Glomerular endothelial cell (primary cell): ENCODE measurements at places on chromosomes 3 and 15. TPM values are rescaled to one million over a fixed set of nuclear protein-coding genes. Genes with fewer than 3 reads are reported as not detected.

- no peak for DNase-seq
Measured at GRCh38 chr3:13083898-13084297, 10.7 kb upstream of the IQSEC1 start.

- no peak for DNase-seq
Measured at GRCh38 chr3:8210882-8211341, 290.7 kb upstream of the LMCD1 start.

DNA sequence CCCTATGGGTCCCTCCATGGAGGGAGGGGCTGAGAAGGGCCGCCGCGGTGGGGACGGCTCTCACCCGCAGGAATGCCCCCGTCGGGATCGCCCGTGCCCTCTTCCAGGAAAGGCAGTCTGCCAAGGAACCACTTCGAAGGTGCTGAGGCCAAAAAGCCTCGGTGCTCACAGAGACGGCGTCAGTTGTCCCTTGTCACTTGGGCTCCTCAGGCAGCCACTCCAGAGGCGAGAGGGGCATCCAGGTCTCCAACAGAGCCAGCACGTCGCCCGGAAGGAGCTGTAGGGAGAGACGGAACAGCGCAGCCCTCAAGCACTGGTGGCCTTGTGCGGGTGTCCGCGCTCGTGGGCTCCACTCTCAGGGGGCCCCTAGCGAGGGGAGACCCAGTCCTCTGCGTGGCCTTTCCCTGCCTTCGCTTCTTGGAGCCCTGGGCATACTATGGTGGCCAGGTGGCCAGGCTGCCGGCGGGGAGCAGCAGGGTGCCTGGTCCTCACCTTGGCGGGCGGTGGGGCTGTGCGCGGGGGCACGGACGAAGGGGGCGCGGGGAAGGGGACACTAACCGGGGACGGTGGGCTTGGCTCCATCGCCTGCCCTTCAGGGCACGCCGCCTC is 994 bp downstream of the MESP1 start:
- DNase-seq, result no peak

DNA sequence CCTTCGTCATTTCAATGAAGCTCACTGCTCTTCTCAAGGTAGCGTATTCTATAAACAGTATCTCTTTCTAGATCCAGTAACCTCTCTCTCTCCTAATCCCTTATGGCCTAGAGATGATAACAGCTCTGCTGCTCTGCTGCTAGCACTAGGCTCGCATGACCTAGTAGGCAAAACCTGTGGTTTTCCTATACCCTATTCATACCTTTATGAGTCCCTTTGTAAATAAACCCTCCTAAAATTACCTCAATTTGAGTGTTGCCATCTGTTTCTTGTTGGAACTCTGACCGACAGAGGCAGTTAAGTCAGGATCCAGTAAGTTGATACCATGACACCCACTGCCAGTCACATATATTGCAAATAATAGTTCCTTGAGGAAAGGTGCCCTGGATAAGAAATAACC is 7.3 kb downstream of the CCDC14 start:
- DNase-seq, result no peak

LRRC49 gene
- total RNA-seq, result 4.5 and 6.7 TPM in 2 replicates

CHRM5 gene
- not detected in 2 replicates for total RNA-seq
